ENCODE measurements at places on chromosomes 16 and 17.

GRCh38 chr17:11446316-11446715, 152.0 kb upstream of the DNAH9 start:
- H3K27me3 ChIP-seq, result no peaks in the 10 kb centered on the region
- no peaks in the 10 kb centered on the region for H3K4me1 ChIP-seq
- DNase-seq, result no peak
- H3K36me3 ChIP-seq, result peaks cover 3% of the 10 kb centered on the region
- no peak overlapping the region for H3K4me3 ChIP-seq

DNA sequence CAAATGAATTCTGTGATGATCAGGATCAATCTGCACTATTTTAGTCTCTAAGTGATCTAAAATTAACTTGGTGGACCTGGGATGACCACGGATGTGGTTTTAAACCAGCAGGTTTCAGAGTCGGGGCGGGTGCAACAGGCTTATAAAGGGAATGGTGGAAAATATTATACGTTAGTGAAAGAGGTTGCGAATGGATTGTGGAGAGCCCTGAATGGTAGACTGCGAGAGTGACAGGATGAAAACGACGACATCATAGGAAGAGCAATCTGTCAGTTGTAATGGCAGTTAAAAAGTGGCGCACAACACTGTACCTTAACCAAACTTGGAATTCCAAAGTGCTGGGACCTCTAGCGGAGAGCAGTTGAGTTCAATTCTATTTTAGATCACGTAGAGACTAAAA, 1.2 kb upstream of the CYB5B start:
- H3K27ac ChIP-seq, result peak overlapping the region; percentile 27
- H3K36me3 ChIP-seq, result peaks cover 15% of the 10 kb centered on the region
- no peak for DNase-seq

- H3K4me1 ChIP-seq, result peaks cover 29% of the 10 kb centered on the region
- H3K27ac ChIP-seq, result no peak overlapping the region
- peaks cover 25% of the 10 kb centered on the region for H3K36me3 ChIP-seq
- peak overlapping the region; percentile 80 for H3K4me3 ChIP-seq
- DNase-seq, result no peak
Observed at GRCh38 chr17:64779376-64780095, 117.4 kb upstream of the SMURF2 start.

DNA sequence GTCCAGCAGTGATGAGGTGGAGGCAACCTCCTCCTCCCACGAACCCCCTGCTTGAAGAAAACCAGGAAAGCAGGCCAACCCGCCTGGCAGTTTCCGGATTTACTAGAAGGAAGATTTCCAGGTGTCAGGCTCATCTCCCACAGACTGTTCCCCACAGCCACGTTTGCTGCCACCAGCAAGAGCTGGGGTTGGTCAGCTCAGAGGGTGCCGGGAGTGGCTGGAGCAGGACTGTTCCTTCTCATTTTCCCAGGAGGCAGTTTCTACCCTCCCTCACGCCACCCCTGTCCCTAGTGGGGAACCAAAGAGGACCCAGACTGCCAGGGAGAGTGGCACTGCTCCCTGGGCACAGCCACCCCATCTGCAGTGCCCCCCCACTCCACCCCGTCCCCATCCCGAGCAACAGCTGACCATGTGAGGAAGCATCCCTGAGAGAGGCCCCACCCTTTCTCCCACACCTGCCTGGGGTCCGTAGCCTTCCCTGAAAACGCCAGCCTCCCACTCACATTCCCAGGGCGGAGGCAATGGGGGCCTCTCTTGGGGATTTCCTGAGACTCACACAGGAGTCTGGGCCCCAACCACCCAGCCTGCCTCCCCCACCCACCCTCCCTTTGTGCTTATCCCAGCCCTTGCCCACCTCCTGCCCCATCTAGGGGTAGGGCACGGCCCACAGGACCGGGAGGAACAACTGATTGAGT, 5.9 kb downstream of the KRT17 start:
- H3K27me3 ChIP-seq, result peaks cover 99% of the 10 kb centered on the region
- no peak for DNase-seq
- no peaks in the 10 kb centered on the region for H3K4me1 ChIP-seq
- H3K4me3 ChIP-seq, result no peak overlapping the region
- no peak overlapping the region for H3K27ac ChIP-seq

DNA sequence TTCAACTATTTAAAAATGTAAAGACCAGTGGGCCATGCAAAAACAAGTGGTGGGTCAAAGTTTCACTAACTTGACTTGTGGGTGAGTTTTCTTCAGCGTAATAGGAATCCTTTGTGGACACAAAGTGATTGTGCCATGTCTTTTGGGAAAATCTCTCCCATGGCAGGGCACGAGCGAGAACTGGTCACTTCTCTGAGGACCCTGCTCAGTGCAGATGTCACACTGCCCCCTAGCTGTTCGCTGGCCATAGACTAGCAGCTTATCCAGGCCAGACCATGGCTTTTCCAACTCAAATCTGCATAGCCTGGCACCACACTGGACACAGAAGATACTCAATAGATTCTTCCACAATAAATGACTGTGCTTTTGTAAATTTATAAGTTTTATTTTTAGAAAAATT, 306.0 kb upstream of the CCL2 start:
- H3K27me3 ChIP-seq, result peaks cover 34% of the 10 kb centered on the region
- H3K36me3 ChIP-seq, result no peaks in the 10 kb centered on the region
- H3K4me1 ChIP-seq, result no peaks in the 10 kb centered on the region
- H3K27ac ChIP-seq, result no peak overlapping the region

- no peaks in the 10 kb centered on the region for H3K36me3 ChIP-seq
- H3K4me1 ChIP-seq, result peaks cover 25% of the 10 kb centered on the region
- H3K27me3 ChIP-seq, result no peaks in the 10 kb centered on the region
- no peak for DNase-seq
Observed at GRCh38 chr16:23131931-23132621, 17.2 kb downstream of the USP31 start.

- peaks cover 7% of the 10 kb centered on the region for H3K4me1 ChIP-seq
- no peak overlapping the region for H3K27ac ChIP-seq
- peaks cover 3% of the 10 kb centered on the region for H3K36me3 ChIP-seq
- H3K27me3 ChIP-seq, result peaks cover 9% of the 10 kb centered on the region
Observed at GRCh38 chr17:30549864-30550511, 72.8 kb downstream of the GOSR1 start.

DNA sequence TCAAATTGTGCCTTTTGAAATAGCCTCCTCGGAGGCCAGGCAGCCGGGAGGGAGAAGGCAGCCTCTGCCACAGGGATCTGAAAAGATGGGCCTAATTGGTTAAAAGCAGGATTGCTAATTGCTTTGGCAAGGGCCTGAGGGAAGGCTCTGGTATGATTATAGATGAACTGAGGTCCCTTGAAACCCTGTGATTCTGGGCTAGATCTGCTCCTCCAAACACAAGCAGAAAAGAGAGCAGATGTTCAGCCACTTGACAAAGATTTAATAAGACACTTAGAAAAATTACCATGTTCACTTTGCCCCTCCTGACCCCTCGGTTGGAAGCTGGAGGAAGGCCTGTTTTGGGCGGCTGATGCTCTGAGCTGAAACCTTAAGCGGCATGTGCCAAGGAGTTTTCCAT, 209.5 kb upstream of the MPHOSPH6 start:
- no peaks in the 10 kb centered on the region for H3K36me3 ChIP-seq
- no peaks in the 10 kb centered on the region for H3K4me1 ChIP-seq
- H3K27ac ChIP-seq, result no peak overlapping the region

DNA sequence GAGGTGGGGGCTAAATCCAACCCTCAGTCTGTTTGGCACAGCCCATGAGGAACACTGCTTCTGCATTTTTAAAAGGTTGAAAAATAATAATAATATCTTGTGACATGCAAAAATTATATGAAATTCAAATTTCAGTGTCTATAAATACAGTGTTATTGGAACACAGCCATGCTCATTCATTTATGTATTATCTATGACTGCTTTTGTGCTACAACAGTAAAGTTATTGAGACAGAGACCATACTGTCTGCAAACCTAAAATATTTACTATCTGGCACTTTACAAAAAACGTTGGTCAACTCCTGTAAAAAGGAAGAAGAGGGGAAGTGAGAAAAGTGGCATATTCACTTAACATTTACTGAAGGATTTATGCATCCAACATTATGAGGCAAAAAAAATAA, 3.1 kb downstream of the ABCA5 start:
- DNase-seq, result no peak
- no peak overlapping the region for H3K27ac ChIP-seq
- H3K4me3 ChIP-seq, result no peak overlapping the region
- peaks cover 40% of the 10 kb centered on the region for H3K4me1 ChIP-seq
- H3K36me3 ChIP-seq, result peaks cover 4% of the 10 kb centered on the region
- no peaks in the 10 kb centered on the region for H3K27me3 ChIP-seq

Data from effector memory CD8-positive, alpha-beta T cell (primary cell).